Keratinocyte (primary cell): ENCODE measurements at places on chromosomes 7 and 10.

- no peak for DNase-seq
Observed at GRCh38 chr10:29254123-29255046, 34.5 kb upstream of the LYZL1 start.

- DNase-seq = no peak
Observed at GRCh38 chr10:104034401-104035193, 51.1 kb downstream of the COL17A1 start.

DNA sequence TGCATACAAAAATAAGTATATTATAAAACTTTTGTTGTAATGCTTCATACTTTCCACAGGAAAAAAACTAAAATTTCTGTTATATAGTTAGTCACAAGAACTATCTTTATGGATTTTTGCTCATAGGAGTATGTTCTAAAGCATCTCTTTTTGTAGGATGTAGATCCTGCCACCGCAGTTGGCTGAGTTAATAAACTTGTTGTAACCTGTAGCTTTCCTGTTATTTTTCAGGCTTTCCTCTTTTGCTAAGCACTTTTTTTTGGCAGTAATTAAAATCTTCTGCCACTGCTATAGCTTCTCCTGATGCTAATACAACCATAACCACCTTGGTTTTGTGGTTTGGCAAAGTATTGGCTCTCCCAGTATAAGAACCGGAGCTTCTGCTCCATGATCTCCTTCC, 60.3 kb downstream of the WNT2 start:
- peak; percentile 32 for DNase-seq

- DNase-seq = no peak
Observed at GRCh38 chr7:140201393-140201792, 24.6 kb upstream of the KDM7A start.

- no peak for DNase-seq
Observed at GRCh38 chr10:68501691-68502090, 25.6 kb downstream of the SLC25A16 start.

GRCh38 chr10:62577076-62577475, 202.9 kb downstream of the ZNF365 start:
- DNase-seq = no peak

GRCh38 chr10:24457661-24458318, 248.9 kb downstream of the KIAA1217 start:
- DNase-seq = no peak

DNA sequence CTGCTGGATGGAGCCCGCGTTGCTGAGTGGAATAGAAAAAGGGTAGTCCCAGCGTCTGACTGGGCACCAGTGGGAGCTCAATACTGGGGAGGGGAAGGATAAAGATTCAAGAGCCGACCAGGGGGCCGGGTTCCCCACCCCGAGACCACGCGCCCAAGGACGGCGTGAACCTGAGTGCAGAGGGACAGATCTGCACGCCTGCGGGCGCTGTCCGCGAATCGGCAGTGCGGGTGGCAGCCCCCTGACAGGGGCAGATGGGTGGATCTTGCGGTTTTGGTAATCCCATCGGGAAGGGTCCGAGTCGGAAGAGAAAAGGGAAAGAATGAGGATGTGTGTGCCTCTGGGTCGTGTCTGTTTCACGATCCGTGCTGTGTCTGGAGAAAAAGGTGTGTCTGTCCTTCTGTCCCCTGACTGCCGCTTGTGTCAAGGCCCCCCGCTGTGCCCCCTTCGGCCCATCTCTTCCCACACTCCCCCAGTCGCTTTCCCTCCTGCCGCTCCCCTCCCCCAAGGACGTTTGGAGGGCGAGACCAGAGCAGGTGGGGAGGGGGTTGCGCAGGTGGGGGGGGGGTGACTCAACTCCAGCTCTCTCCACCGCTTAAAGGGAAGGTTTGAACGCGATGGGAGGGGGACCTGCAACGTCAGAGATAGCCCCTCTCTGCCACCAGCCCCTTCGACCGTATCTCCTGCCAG, 734 bp upstream of the VGF start:
- DNase-seq = no peak

GRCh38 chr10:628386-629045, 61.0 kb downstream of the DIP2C start:
- no peak for DNase-seq

GRCh38 chr10:16360001-16360400, 76.8 kb upstream of the PTER start:
- DNase-seq = no peak

- DNase-seq = no peak
Observed at GRCh38 chr7:25429731-25430130, 201.4 kb upstream of the NPVF start.

DNA sequence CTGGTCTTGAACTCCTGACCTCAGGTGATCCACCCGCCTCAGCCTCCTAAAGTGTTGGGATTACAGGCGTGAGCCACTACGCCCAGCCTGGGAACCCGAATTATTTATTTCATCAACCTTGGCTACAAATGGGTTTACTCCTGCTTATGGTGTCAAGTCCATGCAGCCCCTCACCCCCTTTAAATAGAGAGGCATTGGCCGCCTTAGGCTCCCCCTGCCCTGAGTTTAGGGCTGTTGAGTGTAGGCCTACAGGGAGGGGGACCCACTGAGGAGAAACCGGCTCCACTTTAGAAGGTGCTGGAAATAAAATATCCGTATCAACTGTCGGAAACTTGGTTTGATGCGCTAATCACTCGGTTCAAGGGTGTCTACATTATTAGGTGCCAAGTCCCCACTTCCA, 8.7 kb upstream of the SP8 start:
- no peak for DNase-seq

DNA sequence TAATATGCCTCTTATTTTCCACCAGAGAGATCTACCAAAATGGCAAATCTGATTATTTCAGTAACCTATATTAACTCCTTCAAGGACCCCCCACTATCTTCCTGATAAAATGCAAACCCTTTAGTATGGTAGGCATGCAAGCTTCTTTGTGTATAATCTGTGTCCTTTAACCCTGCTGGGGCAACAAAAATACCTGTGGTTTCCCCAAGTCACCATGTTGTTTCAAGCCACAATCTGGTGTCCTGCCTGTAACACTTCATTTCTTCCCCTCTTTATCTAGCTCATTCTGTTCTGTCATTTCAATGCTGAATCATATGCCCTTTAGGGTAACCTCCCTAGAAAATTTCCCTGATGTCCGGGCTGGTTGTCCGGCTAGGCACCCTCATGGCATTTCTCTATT, 5.3 kb downstream of the CALCR start:
- DNase-seq = no peak

DNA sequence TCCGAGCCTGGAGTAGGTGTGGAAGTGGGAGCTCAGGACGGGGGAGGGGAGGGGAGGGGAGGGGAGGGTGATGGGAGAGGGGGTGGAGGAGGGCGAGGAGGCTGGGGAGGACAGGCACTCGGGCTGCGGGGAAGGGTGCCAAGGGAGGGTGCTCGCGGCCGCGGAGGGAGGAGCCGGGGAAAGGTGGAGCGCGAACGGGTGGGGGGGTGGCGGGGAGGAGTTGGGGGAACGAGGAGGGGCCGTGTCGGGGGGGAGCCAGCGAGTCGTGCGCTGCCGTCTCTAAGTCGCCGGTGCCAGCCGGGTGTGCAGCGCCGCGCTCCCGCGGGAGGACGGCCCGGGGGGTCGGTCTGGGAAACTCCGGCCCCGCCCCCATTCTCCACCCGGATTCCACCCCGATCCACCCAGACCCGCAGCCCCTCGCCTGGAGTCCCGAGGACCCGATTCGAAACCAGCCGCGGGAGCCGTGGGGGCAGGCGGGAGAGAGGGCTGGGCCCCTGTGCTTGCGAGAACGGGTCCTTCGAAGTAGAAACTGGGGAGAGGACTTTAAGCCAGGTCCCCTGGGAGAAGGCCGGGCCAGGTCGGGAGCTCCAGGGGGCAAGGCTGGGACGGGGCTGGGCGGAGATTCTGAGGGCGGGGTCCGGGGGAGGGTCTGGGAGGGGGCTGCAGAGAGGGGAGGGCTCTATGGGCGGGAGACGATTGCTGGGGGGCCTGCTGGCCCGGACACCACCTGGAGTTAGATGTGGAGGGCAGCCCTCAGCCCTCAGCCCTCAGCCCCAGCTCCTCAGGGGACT, at the start of gene ZNF467:
Gene ZNF467 (minus strand): TSS at position 143 of the 791 bp plus-strand sequence. CDS start 2,556 bp downstream, outside the sequence.
- DNase-seq = no peak

DNA sequence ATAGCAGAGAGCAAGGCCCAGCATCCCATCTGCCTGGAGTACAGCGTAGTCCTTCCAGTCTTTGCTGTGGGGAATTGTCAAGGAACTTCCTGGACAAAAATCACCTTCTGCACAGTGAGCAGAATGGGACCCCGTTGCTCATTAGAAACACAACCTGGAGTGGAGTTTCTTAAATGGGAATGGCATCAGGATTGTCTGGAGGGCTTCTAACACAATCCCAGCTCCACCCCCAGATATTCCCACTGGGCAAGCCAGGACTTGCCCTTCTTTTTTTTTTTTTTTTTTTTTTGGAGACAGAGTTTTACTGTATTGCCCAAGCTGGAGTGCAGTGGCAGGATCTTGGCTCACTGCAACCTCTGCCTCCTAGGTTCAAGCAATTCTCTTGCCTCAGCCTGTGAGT, 356.4 kb downstream of the GALNT17 start:
- no peak for DNase-seq

DNA sequence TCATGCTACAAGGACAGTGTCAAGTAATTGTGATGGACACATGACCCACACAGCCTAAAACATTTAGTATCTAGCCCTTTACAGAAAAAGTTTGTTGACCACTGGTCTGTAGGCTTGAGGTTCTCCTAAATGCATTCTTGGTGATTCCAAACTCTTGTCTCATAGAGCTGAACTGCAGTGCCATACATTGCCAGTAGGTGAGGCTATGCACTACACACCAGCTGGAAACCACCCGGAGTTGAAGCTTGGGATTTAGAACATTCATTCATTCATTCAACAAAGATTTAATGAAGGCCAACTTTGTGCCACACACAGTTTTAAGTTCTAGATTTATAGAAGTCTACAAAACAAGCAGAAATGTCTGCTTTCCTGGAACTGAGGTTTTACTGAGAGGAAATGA, 77.3 kb upstream of the TCF7L2 start:
- no peak for DNase-seq

- no peak for DNase-seq
Observed at GRCh38 chr7:38198366-38198765, 20.3 kb downstream of the STARD3NL start.

DNA sequence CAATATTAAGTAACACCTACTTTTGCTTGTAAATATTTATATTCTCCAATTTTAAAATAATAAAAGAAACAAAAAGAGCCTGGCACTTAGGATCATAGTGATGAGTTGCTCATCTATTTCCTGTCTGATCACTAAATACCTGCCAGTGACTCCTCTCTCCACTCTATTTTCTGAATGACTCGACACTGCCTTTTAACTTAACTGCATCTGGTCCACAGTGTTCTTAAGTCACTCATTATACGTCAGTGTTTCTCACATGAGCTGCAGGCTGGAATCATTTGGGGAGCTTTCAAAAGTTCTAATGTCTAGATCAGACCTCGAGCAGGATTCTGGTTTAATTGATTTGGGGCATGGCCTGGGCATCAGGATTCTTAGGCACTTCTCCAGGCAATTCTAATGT, 78.0 kb upstream of the AGBL3 start:
- DNase-seq = no peak

DNA sequence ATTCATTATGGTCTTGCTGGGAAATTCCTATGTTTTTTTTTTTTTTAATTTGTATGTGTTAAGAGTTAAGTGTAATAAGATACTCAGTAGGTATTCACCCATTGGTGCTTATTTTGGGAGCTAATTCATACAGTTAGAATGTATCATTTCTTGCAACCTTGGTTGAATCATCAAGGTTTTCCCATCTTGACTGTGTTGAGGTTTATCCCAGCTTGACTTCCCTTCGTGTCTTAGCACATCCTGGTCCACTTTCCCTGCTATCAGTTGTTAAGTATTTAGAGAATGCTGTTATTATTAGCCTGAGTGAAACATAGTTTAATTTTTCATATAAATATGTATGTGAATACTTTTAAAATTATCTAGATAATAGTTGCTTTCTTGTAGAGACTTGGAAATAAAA, 20.8 kb downstream of the RALA start:
- DNase-seq = peak; percentile 46

GRCh38 chr10:8726779-8727084, 672.2 kb downstream of the GATA3 start:
- DNase-seq = no peak

GRCh38 chr7:33423646-33424020, 294.3 kb downstream of the BBS9 start:
- no peak for DNase-seq

DNA sequence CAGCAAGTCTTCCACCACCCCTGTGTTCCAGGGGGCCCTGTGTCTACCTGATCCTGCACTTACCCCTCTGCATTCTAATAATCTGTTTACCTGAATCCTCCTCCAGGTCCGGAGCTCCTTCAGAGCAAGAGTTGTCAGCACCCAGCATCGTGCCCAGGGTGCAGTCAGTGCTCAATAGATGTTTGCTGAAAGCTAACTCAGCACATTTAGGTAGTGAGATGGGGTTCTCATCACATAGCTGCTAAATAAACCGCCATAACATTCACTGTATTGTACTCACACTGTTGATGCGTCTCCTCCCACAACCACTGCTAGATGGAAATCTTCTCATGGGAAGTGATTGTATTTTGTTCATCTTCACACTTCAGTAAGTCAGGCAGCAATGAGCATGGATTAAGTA, 376.5 kb upstream of the C7orf33 start:
- no peak for DNase-seq

- no peak for DNase-seq
Observed at GRCh38 chr7:128120976-128121490, 89.8 kb upstream of the LRRC4 start.

GRCh38 chr10:59234816-59235429, 58.5 kb downstream of the PHYHIPL start:
- no peak for DNase-seq

- DNase-seq = no peak
Observed at GRCh38 chr7:2521341-2521745, 1.8 kb downstream of the LFNG start.

DNA sequence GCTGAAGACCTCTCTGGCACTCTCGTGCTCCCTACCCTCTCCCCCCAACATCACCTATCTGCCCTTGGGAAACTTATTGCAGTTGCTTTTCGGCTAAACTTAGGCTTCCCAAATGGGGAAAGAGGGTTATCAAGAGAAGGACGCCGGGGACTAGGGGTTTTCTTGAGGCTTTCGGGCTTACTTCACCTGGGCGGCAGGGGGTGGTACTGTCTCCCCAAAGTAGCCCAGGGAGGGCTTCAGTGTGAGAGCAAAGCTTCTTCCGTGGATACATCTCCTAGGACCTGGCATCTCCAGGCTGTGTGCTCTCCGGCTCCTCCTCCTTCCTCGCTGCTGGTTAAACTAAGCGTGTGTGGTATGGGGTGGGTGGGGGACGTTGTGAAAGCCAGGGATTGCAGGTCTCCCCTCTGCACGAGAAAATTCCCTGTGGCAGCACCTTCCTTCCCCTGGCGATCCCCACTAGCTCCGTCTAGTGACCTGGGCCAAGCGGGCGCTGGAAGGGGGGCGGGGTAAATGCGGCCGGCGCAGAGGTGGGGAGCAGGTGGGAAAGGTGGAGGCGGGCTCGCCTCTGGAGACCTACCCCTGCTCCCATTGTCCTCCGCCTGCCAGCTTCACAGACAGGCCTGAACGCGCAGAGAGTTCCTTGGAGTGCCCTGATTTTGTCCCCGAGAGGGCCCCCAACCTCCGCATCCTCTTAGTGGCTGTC, 1.1 kb downstream of the PLXDC2 start:
- DNase-seq = no peak
